ENCODE measurements at places on chromosomes 1 and 21. TPM values are rescaled to one million over a fixed set of nuclear protein-coding genes. Genes with fewer than 3 reads are reported as not detected.
A peak's percentile ranks its signal among the peaks of the same experiment; 100 is the strongest.

The RXFP4 gene
- total RNA-seq, result not detected

- no peak for DNase-seq
Measured at GRCh38 chr1:54837002-54837853, 36.1 kb upstream of the TTC22 start.

The NEK2 gene
- total RNA-seq, result 23.5 TPM

DNA sequence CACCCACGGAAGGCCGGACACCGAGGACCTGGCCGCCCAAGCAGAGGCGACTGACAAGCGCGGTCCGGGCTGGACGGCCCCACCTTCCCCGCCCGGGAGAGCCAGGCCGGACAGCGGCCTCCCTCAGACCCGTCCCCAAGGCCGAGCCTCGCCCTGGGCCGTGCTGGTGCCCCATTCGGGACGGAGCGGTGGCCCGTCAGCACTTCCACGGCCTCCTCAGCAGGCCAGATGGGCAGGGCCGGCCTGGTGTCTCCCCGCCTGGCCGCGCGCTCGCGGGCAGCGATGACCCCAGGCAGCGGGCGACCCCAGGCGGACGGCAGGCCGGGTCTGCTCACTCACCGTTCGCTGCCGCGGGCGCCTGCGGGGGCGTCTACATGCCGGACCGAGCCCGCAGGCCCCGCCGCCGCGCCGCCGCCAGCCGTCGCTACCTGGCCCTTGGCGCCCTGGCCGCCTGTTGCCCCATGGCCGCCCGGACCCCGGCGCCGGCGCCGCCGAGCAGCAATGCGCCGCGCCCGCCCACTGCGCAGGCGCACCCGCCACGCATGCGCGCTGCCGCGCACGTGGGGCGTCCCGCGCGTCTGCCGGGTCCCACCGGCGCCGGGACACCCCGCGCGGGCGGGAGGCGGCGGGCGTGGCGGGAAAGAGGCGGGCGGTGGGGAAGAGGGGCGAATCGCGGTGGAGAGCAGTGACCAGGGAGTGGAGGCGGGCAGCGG, at the start of gene NADK:
Gene NADK, minus strand, starts transcription at position 521 of the 713 bp plus-strand sequence. CDS start 13,064 bp downstream, outside the sequence.
- peak; percentile 64 for DNase-seq

The RGS13 gene
- total RNA-seq, result not detected
